NCI-H2029 treated with DMSO at 0.1 percent for 48 hours (cell line): ENCODE measurements at places on chromosomes 7 and 10.

GRCh38 chr10:88238615-88238914 lies 344.6 kb downstream of the RNLS start:
- DNase-seq = no peak

GRCh38 chr7:151432658-151433521 lies 7.1 kb downstream of the CRYGN start:
- DNase-seq = no peak

DNA sequence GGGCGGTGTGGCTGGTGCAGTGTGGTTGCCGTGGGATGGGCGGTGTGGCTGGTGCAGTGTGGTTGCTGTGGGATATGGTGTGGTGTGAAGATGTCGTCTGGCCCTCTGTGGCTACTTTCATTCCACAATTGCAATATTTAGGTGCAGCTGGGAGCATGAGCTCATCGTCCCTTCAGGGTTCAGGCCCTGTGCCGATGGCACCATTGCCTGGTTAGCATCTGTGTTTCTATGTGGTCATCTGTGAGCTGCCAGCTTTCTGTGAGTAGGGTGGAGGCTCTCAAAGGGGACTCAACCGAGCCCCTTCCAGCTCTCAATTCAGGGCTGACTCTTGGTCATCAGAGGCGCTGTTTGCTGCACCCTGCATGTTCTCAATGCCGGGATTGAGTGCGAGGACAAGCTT lies 3.6 kb downstream of the ADGRA1 start:
- DNase-seq = no peak

GRCh38 chr7:36794689-36795088 lies 70.4 kb upstream of the AOAH start:
- no peak for DNase-seq

- DNase-seq = no peak
Observed at GRCh38 chr10:299512-299911, 164.3 kb downstream of the ZMYND11 start.

DNA sequence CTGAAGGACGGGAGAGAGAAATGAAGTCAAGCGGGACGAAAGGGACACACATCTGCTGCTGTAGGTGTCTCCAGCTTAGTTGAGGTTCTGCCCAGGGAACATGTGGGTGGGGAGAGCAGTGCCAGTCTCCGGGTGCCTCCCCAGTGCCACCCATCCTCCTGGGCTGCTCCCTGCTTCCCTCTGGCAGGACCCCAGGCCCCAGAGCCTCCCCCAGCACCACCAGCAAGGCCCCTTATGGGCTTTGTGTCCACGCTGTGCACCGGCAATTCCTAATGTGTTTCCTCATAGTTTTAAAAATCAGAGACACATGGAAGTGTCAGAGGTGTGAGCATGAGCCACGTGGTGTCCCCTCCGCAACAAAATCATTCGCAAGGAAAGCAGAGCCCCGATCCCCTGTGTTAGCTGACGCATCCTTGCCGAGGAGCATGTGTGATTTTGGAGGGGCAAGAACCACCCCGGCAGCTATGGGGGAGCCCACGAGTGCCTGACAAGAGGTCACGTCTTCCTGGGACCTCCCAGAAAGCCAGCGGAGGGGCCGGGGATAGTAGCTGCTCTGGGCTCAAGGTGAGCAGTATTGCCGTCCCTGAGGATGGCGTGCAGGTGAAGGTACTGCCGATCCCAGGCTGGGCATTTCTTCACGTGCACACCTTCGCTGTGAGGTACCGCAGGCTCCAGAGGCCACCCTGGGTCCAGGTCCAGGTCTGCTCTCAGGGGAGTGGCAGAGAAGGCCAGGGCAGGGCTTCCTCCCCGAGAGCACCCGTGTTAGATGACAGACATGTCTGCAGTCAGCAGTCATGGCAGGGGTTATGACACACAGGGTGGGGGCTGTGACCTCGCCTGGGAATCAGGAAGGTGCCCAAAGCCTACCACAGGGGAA lies 448.2 kb upstream of the FOXK1 start:
- DNase-seq = no peak

DNA sequence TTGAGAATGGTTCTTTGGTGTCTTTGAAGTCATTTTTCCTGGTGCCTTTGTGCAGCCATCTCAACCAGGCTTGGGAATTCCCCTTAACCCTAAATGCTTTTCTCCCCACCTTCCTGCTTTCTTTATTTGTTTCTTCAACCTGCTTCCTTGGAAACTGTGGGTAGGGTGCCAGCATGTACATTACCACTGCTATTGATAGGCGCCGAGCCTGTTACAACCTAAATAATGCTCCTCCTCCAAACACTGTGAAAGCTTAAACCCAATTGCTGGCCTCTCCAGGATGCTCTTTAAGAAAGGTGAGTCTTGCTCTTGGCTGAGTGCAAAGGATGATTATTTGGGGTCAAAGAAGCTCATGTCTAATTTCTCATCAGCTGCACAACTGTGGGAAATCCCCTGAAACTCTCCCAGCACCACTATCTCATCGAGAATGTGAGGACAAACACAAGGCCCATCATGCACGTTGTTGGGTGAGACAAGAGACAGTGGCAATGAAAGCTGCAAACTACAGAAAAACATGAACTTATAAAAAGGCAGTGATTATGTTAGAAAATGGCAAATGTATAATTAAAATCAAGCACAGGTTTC lies 285.5 kb upstream of the IGFBP3 start:
- no peak for DNase-seq

- DNase-seq = no peak
Observed at GRCh38 chr7:66837007-66837406, 84.0 kb upstream of the TMEM248 start.

- DNase-seq = no peak
Observed at GRCh38 chr7:2123360-2123759, 109.4 kb downstream of the MAD1L1 start.

DNA sequence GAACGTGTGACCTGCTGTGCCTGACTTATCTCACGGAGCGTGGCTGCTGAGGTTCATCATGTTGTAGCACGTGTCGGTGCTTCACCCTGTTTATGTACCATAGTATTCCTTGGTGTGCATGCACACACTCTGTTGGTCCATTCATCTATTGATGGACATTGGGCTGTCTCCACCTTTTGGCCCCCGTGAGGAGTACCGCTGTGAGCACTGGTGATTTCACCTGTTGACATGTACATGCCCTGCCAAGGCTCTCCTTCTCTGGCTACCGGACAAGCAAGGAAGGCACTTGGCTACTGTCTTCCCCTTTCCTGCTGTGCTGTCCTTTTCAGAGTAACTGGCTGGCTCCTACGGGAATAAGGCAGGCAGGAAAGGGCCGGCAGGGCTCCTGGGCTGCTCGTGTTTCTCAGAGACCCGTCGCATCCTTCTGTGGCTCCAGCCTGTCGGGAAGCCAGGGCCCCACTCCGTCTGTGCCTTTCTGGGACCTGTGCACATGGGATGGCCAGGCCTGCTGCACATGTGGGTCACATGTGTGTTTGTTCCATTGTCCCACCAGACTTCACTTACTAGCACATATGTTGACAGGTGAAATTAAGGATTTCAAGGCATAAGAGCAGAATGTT lies 17.8 kb upstream of the TBRG4 start:
- DNase-seq = no peak

DNA sequence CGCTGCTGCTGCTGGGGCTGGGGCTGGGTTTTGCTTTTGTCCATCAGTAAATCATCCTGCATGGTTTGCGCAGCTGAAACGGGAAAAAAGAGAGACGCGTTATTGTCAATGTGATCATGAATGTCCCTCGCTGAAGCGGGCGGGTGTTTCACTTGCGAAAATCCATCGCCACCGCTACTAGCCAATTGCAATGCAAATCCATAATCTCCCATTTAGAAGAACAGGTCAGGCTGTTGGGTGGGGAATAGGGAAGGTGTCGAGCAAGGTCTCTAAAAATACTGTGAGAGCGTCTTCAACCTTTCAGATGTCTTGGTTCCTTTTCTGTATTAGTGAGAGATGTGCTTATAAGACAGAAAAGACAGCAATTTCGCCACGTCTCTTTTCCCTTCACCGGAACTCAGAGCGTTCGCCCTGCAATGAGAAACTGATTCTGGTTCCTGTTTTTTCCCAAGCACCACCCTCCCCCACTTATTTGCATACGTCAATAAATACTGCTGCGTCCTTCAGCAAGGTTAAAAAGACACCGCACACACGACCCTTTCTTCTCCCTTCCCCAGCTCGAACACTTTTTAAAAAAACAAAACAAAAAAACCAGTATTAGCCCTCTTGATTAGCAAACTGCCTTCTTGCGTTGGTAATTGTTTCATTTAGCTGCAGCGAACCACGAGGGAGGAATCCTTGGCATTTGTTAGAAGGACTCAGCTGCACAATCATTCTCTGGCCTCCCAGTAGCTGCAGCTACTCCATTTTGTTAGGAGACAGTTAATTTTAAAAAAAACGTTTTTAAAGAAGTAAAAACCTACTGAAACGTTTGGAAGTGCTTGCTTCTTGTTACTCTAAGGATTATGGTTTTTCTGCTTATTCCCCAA lies 50.4 kb downstream of the CPEB3 start:
- peak; percentile 67 for DNase-seq

GRCh38 chr7:81851413-81851812 lies 81.6 kb upstream of the HGF start:
- DNase-seq = no peak

DNA sequence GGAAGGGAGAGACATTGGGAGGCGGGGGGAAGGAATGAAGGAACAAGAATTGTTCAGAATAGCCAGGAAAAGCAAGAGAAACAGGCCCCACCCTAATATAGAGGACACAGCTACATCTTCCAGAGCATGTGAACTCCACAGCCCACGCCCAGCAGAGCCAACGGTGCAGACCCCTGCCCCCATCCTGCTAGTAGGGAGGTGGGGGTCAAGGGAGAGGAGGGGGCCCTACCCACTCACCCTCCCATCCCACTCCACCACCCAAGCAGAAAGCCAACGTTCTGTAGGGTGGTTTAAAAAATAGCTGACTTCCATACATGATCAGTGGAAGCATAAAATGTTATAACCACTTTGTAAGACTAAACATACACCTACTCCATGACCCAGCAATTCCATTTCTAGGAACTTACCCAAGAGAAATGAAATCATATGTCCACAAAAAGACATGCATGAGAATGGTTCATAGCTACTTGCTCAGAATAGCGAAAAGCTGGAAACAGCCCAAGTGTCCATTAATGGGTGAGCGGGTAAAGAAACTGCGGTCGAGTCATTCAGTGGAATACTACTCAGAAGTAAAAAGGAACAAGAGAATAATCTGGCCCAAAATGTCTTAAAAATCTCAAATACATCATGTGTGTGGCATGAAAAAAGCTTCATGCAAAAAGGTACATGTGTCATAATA lies 31.8 kb downstream of the CTBP2 start:
- no peak for DNase-seq

DNA sequence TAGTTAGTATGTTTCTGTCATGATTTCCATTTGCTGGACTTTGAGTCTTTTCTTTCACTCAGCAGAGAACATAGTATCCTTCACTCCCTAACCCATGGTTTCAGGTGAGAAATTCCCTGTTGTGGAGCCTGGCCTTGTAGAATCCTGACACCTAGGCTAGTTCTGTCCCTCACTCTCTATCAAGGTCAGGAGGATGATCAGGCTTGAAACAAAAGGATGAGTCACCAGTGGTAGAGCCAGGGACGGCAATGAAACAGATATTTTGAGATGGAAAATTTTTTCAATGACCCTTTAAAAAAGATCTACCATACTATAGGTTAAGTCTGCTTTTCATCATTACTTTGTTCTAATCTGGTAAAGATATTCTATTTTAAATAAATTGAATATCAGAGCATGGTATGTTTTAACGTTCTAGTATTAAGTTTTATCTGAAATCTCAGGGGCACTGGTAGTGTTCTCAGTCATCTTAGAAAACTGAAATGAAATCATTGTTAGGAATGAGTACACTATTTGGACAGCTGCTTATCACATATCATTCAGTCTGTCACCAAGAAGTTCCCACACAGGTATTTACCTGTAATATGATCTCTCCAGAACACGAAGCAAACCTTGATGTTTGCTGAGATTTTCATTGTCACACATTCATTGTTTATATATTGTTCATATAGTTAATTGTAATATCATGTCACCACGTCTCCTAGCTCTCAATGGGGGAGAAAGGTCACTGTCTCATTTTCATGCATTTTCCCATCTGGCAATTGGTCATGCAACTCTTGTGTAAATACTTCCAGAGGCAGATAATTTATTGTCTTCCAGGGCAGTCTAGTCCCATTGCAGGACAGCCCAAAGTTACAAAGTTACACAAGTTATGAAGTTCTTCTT lies 299.9 kb upstream of the LRRTM3 start:
- DNase-seq = no peak

GRCh38 chr7:24725554-24726241 lies 31.6 kb downstream of the GSDME start:
- no peak for DNase-seq

DNA sequence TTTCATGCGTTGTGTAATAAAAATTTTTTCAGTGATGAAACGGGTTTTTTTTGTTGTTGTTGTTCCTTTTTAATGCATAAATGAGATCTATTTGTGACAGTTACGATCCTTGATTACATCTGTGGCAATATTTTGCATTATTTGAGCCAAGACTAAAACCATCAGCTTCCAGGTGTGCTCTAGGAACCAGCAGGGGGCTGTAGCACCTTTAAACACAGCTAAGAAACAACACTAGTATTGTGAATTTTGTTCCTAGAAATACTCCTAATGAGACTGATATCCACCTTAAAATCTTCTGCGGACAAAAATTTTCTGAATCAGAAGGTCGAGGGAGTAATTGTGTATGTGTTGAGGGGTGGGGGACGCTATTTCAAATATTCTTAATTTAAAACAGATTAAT lies 52.6 kb downstream of the FGFBP3 start:
- no peak for DNase-seq

GRCh38 chr10:13712837-13713581 lies 126.2 kb downstream of the PRPF18 start:
- no peak for DNase-seq

DNA sequence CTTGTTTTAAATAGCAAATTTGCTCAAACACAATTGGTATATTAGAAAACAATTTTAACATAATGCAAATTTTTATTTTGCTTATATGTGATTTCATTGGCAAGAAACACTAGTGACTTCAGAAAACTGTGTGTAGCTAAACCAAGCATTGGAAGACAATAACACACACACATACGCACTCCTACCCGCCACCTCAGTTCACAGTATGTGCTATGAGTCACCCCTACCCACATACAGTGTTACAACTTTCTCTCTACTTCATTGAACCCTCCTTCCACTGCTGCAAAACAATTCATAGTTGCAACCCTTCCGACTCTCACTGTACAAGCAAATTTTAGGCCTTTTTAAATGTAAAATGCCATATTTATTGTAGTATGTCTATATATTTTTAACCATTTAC lies 119.9 kb upstream of the THSD7A start:
- no peak for DNase-seq

- no peak for DNase-seq
Observed at GRCh38 chr10:28858646-28859045, 181.3 kb downstream of the BAMBI start.

DNA sequence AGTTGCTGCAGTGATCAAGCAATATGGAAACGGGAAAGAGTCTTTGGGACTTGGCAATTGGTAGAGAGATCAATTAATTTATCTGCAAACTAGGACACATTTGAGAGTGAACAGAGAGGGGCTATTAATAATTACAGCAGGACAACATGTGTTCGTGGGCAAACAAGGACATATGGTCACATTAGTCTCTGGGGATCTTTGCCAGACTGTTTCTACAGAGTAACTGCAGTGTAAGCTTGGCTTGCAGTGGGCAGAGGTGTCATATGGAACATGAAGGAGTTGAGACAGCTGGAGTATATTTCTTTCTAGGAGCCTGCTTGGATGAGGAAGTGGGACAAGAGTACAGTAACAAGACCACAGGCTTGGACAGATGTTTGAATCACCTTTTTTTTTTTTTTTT lies 232.1 kb upstream of the LYZL1 start:
- no peak for DNase-seq
